GF-D8 (cell line): ENCODE measurements at places on chromosomes 4 and X.

DNA sequence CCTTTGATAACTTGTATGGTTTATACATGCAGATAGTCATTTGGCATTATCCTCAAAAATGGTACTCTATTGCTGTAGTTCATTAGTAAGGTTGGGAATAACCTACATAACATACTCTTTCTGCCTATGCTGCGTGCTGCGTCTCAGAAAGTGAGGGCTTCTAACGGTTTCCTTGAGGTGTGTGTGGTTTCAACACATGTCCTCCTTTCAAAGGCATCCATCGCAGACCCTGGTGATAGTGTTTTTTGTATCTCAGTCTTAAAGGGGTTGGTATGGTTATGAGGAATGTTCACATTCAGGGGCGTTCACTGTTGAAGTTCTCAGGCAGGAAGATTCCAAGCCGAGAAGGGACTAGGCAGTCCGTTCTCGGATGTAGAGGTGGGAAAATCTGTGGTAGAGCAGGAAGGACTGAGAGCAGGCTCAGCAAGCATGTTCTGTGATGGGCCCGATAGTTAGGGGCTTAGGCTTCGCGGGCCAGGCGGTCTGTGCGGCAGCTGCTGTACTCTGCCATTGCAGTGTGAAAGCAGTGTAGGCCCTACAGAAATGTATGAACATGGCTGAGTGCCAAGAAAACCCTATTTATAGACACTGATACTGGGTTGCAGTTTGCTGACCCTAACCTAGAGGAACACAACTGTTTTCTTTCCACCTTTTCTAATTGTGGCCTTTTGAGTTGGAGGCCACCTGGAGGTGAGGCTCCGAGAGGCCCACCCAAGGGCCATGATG lies 123.2 kb downstream of the GPR143 start:
- DNase-seq: no peak

DNA sequence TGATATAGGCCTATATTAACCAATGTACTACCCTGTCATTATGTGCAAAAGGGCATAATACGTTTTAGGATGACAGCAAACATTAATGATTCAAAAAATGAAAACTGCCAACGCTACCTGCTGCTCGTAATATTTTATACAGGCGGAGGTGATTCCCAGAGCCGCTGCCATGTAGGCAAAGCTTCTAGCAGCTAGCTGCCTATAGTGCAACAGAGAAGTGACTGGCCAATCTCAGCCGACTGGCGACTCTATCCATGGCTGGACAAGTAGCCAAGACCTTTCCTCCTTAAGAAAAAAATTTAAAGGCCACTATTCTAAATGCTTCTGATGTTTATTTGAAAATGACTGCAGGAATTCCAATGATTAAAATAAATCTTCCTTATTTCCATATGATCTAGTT lies 1.9 kb downstream of the PPARGC1A start:
- no peak for DNase-seq

GRCh38 chr4:77586951-77587383 lies 18.7 kb upstream of the CXCL13 start:
- DNase-seq: no peak

DNA sequence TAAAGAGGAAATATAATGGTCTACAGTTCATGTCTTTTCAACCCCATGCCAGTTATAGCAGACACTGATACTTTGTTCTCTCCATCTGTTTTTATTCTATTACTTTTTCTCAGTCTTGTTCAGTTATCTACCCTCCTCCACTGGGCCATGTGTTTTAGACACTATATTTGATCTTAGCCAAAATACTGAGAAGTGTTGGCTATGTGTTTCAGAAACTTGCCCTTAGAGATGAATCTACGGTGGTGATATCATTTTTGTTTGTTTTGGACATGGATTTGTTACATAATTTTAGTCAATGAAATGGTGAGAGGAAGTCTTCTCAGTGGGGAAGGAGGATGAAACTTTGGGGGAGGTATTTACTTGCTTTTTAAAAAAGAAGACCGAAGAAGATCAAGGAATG lies 211.5 kb upstream of the DDX53 start:
- no peak for DNase-seq

DNA sequence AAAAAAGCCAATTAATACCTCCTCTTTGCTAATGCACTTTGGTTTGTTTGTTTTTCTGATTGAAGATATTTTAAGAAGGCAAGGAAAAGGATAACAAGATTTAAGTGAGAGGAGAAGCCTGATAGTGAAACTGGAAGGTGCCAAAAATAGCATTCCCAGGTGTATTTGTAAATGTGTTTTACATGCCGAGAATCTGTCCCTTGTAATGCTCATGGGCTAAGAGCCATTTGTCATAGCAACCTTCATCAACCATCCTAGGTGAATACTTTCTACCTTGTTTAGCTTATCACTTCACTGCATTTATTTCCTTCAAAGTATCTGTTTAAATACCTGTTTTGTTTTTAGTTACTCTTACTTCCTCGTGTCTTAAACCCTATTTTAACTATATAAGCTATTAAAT lies 127.8 kb downstream of the KCTD8 start:
- DNase-seq: no peak
